ENCODE measurements at places on chromosomes 12 and 14. TPM values are rescaled to one million over a fixed set of nuclear protein-coding genes. Genes with fewer than 3 reads are reported as not detected.

The IFNG-AS1 gene
- not detected for total RNA-seq

The GMPR2 gene
- 55.7 TPM for total RNA-seq

The MTA1 gene
- 43.3 TPM for total RNA-seq

The MYF6 gene
- total RNA-seq, result not detected

The PCED1B gene
- 0.12 TPM for total RNA-seq

The CD69 gene
- total RNA-seq, result not detected

The MDP1 gene
- total RNA-seq, result 16.2 TPM

The KRT71 gene
- not detected for total RNA-seq

The OTUB2 gene
- total RNA-seq, result 2.6 TPM

The RD3L gene
- total RNA-seq, result not detected

The GCN1 gene
- total RNA-seq, result 42.9 TPM

The ANKRD33 gene
- not detected for total RNA-seq

The KLRK1 gene
- total RNA-seq, result not detected

The TXNDC16 gene
- 5.1 TPM for total RNA-seq

The APAF1 gene
- 16.8 TPM for total RNA-seq
